HCT116 (cell line): ENCODE measurements at places on chromosomes 1 and 21.

DNA sequence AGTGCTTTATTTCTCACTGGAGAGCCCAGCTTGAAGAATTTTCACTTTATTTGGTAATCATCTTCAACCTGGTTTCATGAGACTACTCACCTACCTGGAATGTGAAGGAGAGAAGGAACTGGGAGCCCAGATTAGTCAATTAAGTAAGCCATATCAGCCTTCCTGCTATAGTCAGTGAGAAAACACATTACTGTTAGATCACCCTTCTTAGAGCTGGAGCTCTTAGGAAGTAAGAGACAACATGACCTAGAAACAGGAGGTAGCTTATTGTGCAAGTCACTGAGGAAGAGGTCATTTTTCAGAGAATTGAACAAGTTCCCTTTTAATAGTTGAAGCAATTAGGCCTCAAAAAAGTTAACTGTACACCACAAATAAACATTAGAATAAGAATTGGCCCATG is 49.2 kb upstream of the TEKT2 start:
- DNase-seq = no peak
- no peaks in the 10 kb centered on the region for H3K27me3 ChIP-seq
- H3K4me3 ChIP-seq = no peak overlapping the region
- H3K27ac ChIP-seq = no peak overlapping the region; the same call in 1 of the 2 replicates

GRCh38 chr21:15199414-15200383 is 134.9 kb upstream of the NRIP1 start:
- H3K36me3 ChIP-seq = no peaks in the 10 kb centered on the region
- no peak overlapping the region for H3K4me3 ChIP-seq
- no peaks in the 10 kb centered on the region for H3K27me3 ChIP-seq
- no peak overlapping the region for H3K27ac ChIP-seq
- no peaks in the 10 kb centered on the region for H3K4me1 ChIP-seq
- no peak for DNase-seq

DNA sequence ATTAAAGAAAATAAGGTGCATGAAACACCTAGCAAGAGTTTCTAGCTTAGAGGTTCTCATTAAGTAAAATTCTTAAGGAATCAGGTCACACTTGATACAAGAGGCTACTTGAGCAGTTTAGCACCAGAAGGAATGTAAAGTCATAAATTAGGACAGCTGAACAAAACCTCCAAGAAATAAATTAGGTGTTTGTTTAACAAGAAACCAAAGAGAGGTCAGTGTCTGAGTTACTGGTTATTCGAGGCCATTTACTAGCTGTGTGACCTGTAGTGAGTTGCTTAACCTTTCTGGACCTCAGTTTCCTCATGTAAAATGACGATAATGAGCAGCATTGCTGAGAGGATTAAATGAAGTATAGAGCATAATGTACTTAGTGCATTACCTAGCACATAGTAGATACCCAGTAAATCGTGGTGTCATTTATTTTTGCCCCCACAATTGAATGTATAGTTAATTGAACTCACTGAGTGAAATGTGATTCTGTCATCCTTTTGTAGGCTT is 908 bp upstream of the ELK4 start:
- no peak for DNase-seq
- H3K27me3 ChIP-seq = no peaks in the 10 kb centered on the region
- no peaks in the 10 kb centered on the region; the same call in 1 of the 2 replicates for H3K36me3 ChIP-seq
- H3K4me1 ChIP-seq = peaks cover 16% of the 10 kb centered on the region
- peak overlapping the region; percentile 88 for H3K4me3 ChIP-seq

DNA sequence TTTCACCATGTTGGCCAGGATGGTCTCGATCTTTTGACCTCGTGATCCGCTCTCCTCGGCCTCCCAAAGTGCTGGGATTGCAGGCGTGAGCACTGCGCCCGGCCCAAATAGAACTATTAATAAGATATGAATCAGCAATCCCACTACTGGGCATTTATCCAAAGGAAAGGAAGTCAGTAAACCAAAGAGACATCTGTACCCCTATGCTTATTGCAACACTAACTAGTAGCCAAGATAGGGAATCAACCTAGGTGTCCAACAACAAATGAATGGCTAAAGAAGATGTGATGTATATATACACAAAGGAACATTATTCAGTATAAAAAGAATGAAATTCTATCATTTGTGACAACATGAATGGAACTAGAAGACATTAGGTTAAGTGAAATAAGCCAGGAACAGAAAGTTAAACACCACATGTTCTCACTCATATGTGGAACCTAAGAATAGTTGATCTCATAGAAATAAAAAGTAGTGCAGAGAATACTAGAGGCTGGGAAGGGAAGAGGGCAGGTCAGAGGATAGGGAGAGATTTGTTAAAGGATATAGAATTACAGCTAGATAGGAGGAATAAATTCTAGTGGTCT is 48.8 kb downstream of the XPR1 start:
- H3K27me3 ChIP-seq = no peaks in the 10 kb centered on the region
- no peak for DNase-seq
- no peak overlapping the region for H3K4me3 ChIP-seq
- H3K4me1 ChIP-seq = no peaks in the 10 kb centered on the region
- H3K36me3 ChIP-seq = no peaks in the 10 kb centered on the region

DNA sequence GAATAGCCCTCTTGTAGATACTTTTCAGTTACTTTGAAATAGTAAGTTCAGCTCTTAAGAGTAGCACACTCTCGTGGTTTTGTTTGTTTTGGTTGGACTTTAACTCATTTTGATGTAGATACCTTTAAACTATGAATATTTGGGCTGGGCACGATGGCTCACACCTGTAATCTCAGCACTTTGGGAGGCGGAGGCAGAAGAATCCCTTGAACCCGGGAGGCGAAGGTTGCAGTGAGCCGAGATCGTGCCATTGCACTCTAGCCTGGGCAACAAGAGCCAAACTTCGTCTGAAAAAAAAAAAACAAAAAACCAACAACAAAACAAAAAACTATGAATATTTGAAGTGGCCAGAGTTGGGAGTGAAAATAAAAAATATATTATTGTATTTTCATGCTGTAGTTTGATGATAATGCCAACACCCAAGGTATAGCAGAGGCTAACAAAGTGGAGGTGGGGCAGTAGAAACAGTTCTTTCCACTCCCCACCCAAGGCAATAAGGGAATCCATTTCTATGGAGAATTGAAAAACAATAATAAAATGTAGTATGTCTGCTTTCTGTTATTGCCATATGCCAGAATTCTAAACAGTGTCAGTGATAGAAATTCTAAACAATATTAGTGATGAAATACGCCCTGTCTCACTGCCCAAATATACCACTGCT is 1.7 kb downstream of the ZNF326 start:
- no peak overlapping the region for H3K27ac ChIP-seq
- no peaks in the 10 kb centered on the region for H3K27me3 ChIP-seq
- peak overlapping the region; percentile 83 for H3K4me3 ChIP-seq
- peaks cover 4% of the 10 kb centered on the region; the same call in 1 of the 2 replicates for H3K4me1 ChIP-seq
- no peak for DNase-seq

DNA sequence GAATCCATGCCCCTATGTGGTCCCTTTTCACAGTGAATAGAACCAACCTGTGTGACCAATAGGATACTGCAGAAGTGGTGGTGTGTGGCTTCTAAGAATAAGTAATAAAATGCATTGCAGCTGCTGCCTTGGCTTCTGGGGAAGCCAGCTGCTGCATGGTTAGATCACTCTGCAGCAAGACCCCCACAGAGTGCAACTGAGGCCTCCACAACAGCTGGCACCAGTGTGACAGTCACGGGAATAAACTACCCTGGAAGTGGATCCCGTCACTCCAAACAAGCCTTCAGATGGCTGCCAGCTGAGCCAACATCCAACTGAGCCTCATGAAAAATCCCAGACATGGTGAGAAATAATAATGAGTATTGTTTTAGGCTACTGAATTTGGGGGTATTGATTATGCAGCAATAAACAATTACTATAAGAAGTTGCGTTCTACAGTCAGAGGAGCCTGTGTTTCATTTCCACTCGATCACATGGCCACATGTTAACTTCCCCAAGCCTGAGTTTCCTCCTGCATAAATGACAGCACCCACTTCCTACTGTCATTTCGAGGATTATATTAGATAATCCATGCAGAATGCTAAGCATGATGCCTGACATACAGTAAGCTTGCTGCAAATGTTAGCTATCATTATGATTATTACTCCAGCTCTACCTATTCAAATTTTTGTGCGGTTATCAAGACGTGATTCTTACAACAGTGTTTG is 20.8 kb upstream of the COG2 start:
- H3K27ac ChIP-seq = no peak overlapping the region
- no peaks in the 10 kb centered on the region for H3K4me1 ChIP-seq
- no peaks in the 10 kb centered on the region for H3K36me3 ChIP-seq
- H3K4me3 ChIP-seq = no peak overlapping the region

DNA sequence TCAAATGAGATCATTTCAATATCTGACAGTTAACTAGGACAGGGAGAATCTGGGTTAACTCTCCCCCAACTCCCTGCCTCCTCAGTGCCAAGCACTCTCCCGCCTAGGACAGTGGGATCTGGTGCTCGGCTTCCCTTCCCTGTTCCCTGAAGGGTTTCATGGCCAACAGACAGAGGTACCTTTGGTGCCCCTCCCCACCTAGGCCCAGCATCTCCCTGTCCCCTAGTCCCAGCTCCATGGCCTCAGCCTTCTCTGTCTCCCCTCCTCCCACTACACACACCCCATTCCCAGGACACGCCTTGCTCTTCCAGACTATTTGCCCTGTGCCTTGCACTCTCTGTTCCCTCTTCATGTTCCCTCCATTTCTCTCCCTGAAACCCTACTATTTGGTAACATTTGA is 77.1 kb downstream of the CD247 start:
- H3K27ac ChIP-seq = no peak overlapping the region
- DNase-seq = no peak

DNA sequence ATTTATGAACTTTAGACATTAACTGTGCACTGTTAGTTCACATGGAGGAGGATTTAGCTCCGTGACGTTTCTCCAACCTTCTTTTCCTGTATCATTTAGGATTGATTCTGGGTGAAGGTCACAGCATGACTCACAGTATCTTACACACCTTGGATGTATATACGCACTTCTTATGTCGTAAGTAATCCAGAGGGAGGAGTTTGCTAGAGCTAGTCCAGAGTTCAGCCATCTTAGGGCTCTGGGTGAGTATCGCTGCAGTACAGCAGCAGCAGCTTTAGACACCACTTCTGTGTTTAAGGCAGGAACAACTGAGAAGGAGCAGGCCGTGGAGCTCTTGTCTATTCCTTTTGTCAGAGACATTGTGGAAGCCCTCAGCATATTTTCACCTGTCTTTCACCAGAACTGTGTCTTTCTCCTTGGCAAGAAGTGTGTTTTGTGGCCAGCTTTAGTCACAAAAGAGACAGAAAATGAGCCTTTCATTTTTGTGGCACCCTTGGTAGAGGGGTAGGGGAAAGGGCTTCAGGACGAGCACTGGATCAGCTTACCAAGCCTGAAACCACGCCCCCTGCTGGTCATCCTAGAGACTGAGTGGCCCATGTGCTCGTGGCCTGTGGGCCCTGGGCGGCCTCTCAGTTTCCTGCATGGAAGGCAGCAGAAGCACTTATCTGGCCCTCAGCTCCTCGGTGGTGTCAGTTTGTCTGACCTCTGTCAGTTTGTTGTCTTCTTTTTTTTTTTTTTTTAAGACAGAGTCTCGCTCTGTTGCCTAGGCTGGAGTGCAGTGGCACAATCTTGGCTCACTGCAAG is 64.0 kb downstream of the ADARB1 start:
- H3K4me1 ChIP-seq = peaks cover 10% of the 10 kb centered on the region; the same call in 1 of the 2 replicates
- H3K27ac ChIP-seq = no peak overlapping the region
- peak; percentile 52 for DNase-seq
- no peaks in the 10 kb centered on the region for H3K36me3 ChIP-seq
- no peaks in the 10 kb centered on the region for H3K27me3 ChIP-seq

- H3K27ac ChIP-seq = no peak overlapping the region
- no peaks in the 10 kb centered on the region for H3K27me3 ChIP-seq
- peaks cover 12% of the 10 kb centered on the region for H3K4me1 ChIP-seq
- no peak for DNase-seq
These were observed 158.5 kb upstream of the FGGY start for GRCh38 chr1:59138402-59138801.

DNA sequence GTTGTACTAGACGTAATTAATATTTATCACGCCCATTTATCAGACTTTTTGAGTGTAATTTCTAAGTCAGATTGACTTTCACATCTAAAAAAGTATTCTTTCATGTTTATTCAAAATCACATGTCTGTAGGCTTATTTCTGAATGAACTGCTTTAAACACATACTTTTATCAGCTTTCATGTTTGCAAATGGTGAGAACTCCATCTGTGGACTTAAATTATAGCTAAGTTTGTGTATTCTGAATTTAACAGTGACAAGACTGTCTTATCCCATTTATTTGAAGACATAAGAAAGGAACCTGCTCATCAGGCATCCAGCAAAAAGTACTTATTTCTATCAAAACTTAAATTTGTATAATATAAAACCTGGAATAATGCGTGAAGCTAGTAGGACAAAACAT is 69.3 kb downstream of the DENND1B start:
- no peaks in the 10 kb centered on the region for H3K36me3 ChIP-seq
- no peaks in the 10 kb centered on the region for H3K27me3 ChIP-seq
- no peak overlapping the region for H3K4me3 ChIP-seq
- no peak for DNase-seq
- no peak overlapping the region for H3K27ac ChIP-seq

- H3K27ac ChIP-seq = peak overlapping the region; percentile 88
- no peak overlapping the region for H3K4me3 ChIP-seq
- H3K27me3 ChIP-seq = no peaks in the 10 kb centered on the region
- peaks cover 10% of the 10 kb centered on the region for H3K36me3 ChIP-seq
- peaks cover 12% of the 10 kb centered on the region; the same call in 1 of the 2 replicates for H3K4me1 ChIP-seq
- DNase-seq = no peak
These were observed 782 bp upstream of the TSTD1 start for GRCh38 chr1:161039546-161039945.

DNA sequence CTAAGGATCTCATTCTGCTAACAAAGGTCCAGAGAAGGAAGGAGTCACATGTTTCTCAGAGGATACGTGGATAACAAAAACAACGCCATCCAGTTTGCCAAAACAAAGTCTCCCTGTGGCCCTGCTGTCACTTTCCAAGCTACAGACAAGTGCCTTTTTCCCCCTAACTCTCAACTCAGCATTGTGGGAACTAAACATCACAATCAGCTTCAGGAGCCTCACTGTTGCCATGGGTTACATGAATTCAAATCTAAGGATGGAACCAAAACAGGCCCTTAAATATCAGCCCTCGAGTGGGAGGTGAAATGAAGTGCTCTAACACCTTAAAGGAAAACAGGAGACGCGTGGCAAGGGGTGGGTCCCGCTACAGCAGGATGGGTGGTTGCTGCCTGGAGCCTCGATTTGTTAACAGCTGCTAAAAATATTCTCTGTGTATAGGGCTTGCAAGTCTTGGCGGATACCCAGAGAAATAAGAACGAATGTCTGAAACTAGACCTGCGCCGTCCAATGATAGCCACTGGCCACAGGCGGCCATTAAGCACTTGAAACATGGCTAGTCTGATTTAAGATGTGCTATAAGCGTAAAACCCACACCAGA is 66.4 kb upstream of the SOD1 start:
- no peaks in the 10 kb centered on the region for H3K27me3 ChIP-seq
- no peak overlapping the region for H3K27ac ChIP-seq
- no peaks in the 10 kb centered on the region for H3K4me1 ChIP-seq
- no peak for DNase-seq

GRCh38 chr1:151868486-151868885 is 15.0 kb upstream of the THEM5 start:
- no peaks in the 10 kb centered on the region for H3K27me3 ChIP-seq
- no peak overlapping the region for H3K4me3 ChIP-seq
- no peak for DNase-seq
- no peaks in the 10 kb centered on the region for H3K36me3 ChIP-seq
- H3K27ac ChIP-seq = no peak overlapping the region
